ENCODE measurements at places on chromosomes 6 and 20. TPM values are rescaled to one million over a fixed set of nuclear protein-coding genes. Genes with fewer than 3 reads are reported as not detected.
A peak's percentile ranks its signal among the peaks of the same experiment; 100 is the strongest.

- H3K27me3 ChIP-seq = no peaks in the 10 kb centered on the region
- DNase-seq = no peak
- no peak overlapping the region for H3K27ac ChIP-seq
- H3K4me3 ChIP-seq = no peak overlapping the region
- no peaks in the 10 kb centered on the region for H3K4me1 ChIP-seq
Measured at GRCh38 chr6:38695933-38696332, 7.0 kb downstream of the GLO1 start.

GRCh38 chr6:33616913-33617312 lies 4.2 kb upstream of the ITPR3 start:
- H3K27ac ChIP-seq = no peak overlapping the region
- no peaks in the 10 kb centered on the region for H3K36me3 ChIP-seq
- peaks cover 13% of the 10 kb centered on the region for H3K4me1 ChIP-seq

DNA sequence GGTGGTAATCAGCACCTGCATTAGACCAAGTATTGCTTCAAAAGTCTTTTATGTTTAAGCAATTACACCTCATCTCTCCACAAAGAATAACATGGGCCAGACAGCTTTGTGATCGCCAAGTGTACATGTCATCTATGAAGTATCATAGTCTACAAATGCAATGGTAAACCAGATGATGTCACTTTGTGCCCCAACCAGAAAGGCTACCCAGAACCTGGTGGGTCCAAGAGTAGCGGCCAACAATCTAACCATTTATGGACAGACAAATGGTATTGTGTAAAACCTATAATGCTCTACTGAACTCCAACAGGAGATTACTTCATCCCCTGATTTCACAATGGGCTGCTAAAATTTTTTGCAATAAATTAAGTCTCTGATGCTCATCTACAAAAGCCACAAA lies 295.9 kb downstream of the GMDS start:
- DNase-seq = no peak
- H3K27me3 ChIP-seq = no peaks in the 10 kb centered on the region
- H3K36me3 ChIP-seq = no peaks in the 10 kb centered on the region
- H3K4me3 ChIP-seq = no peak overlapping the region
- H3K27ac ChIP-seq = no peak overlapping the region

Gene ZNF311
- total RNA-seq = 2.3 TPM

DNA sequence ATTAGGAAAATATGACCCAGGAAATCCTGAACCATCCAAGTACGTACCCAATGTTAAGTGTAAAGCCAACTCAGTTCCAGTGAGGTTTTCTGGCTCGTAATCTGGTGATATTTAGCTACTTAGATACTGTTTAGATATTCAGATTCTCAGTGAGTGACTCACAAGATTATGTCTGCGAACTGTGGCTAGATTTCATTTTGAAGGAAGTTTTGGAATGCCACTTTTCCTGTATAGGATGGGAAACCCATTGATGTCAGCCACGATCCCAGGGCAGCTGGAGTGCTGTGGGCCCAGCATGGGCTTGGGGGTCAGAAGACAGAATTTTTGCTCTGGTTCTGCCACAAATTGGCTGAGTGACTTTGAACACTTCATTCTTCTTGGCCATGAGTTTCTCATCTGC lies 76.3 kb downstream of the TMEM170B start:
- no peaks in the 10 kb centered on the region for H3K27me3 ChIP-seq
- H3K27ac ChIP-seq = no peak overlapping the region
- no peak overlapping the region for H3K4me3 ChIP-seq

DNA sequence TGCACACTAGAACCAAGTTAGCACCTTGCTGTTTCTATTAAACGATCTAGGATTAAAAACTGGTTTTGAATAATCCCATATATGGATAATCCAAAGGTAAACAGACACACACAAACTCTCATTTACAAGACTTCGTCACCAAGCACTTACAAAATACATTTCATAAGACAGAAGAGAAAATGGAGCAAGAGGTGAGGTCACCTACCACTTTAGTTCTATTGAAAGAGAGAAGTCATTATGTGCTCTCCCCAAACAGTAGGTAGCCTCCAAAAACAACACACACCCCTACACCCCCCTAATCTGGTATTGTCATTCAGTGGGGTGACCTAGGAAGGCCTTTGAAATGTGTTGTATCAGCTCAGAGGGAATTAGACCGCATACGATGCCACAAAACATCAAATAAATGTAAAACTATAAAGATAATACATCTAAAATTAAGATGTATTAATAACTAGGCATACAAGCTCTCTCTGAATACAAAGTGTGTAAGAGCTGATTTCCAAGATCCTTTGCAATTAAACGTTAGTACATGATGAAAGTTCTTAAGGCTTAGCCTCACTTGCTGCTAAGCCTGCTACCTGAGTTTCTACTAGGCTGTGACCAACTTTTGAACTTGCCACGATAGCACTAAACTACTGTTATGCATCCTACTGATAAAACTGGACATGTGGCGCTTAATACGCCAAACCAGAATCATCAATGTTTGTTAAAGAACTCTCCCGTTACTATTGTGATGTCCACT lies 1.6 kb downstream of the SRPK1 start:
- H3K27me3 ChIP-seq = no peaks in the 10 kb centered on the region
- H3K4me1 ChIP-seq = peaks cover 11% of the 10 kb centered on the region
- H3K27ac ChIP-seq = peak overlapping the region; percentile 10
- H3K36me3 ChIP-seq = no peaks in the 10 kb centered on the region
- H3K4me3 ChIP-seq = peak overlapping the region; percentile 49

DNA sequence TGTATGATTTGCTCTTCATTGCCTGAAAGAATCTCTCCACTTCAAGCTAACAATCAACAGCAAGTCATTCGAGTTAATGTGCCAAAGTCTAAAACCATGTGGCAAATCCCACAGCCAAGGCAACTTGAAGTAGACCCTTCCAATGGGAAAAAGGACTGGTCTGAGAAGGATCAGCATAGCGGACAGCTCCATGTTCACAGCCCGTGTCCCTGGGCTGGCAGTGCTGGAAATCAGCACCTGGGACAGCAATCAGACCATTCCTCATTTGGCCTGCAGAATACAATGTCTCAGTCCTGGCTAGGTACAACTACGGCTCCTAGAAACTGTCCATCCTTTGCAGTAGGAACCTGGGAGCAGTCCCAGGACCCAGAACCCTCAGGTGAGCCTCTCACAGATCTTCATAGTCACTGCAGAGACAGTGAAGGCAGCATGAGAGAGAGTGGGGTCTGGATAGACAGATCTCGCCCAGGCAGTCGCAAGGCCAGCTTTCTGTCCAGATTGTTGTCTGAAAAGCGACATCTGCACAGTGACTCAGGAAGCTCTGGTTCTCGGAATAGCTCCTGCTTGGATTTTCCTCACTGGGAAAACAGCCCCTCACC lies 1.1 kb downstream of the GJA10 start:
- no peaks in the 10 kb centered on the region for H3K36me3 ChIP-seq
- peaks cover 7% of the 10 kb centered on the region for H3K27me3 ChIP-seq
- DNase-seq = peak; percentile 83
- no peak overlapping the region for H3K4me3 ChIP-seq
- H3K4me1 ChIP-seq = no peaks in the 10 kb centered on the region

Gene HLA-DQA2
- total RNA-seq = 0.13 TPM

DNA sequence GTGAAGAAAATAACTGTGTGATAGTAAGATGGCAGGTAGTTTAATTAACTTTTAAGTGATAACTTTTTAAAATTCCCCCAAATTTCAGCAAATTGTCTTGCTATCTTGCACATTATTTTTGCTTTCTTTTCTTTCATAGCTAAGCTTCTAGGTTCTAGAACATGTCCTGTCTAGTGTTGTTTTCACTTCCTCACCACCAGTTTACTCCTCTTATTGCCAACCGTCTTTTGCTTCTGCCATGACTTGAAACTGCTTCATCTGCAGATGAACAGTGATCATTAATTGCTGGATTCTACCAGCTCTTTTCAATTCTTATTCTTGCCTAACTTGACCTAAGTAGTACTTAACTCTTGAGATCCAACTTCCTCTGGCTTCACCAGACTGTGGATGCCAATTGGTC lies 137.8 kb downstream of the CENPW start:
- H3K36me3 ChIP-seq = no peaks in the 10 kb centered on the region
- H3K27ac ChIP-seq = no peak overlapping the region
- H3K4me3 ChIP-seq = no peak overlapping the region
- no peaks in the 10 kb centered on the region for H3K4me1 ChIP-seq

Gene NRN1
- 23.9 TPM for total RNA-seq

Gene COL19A1
- 4.8 TPM for total RNA-seq

DNA sequence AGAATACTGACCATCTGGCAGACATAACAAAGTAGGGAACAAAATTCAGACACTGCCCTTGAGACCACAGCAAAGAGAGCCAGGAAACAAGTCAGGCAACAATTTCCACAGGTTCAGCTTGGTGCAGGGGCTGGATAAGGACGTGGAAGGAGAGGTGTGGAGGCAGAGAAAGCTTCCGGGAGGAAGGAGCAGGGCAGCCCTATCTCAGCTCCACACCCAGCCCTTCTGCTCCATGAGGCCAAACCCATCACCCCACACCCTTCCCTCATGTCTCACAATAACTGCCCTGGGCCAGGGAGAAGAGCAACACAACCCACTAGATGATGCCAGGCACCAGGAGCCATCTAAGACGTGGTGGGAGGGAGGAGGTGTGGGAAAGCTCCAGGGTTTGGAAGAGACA lies 5.8 kb downstream of the SNHG17 start:
- H3K27me3 ChIP-seq = no peaks in the 10 kb centered on the region
- peaks cover 15% of the 10 kb centered on the region for H3K4me1 ChIP-seq
- peaks cover 98% of the 10 kb centered on the region for H3K36me3 ChIP-seq
- no peak for DNase-seq
- H3K27ac ChIP-seq = no peak overlapping the region
- no peak overlapping the region for H3K4me3 ChIP-seq

- H3K27ac ChIP-seq = no peak overlapping the region
- H3K4me3 ChIP-seq = no peak overlapping the region
- DNase-seq = no peak
Measured at GRCh38 chr6:136788069-136788902, 4.0 kb downstream of the MAP3K5 start.

Gene CTCFL
- total RNA-seq = 0.04 TPM

DNA sequence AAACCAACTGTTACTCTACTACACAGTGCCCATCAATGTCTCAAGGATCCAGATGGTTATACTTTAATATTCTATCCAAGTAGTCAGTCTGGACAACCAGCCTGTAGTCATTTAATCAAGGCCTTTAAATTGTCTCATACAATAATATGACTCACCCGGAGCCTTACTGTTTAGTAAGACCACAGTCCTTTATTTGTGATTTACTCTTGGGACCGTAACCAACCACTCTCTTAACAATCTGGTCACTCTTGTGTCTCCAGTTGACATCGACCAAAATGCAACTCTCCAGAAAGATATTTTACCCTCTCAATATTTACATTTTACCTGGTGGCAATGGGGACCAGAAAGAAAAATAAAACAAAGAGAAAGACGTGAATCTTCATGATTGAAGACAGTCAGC lies 14.9 kb downstream of the DEFB114 start:
- H3K27me3 ChIP-seq = no peaks in the 10 kb centered on the region
- no peak for DNase-seq
- no peak overlapping the region for H3K27ac ChIP-seq
- H3K36me3 ChIP-seq = no peaks in the 10 kb centered on the region
- no peaks in the 10 kb centered on the region for H3K4me1 ChIP-seq
- H3K4me3 ChIP-seq = no peak overlapping the region

DNA sequence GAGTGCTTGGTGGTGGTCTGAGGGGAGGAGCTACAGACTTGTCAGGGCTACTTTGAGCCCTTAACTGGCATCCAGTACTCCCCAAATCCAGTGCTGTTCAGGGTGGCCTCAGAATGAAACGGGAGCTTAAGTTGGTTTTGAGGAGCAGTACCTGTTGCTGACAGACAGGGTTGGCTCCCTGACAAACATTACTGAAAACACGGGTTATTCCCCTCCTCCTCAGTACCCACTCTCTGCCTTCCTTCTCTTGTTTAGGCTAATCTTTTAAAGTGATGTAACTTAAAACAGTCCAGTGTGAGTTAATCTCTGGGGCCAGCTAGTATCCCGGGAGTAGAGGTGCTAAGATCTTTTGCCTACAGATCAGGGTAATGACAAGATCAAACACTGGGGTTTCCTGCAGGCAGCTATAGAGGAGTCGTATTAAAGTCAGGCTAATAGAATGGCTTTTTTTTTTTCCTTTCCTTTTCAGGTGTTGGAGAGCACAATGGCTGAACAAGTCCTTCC lies 3.7 kb downstream of the TNFAIP3 start:
- peaks cover 20% of the 10 kb centered on the region for H3K36me3 ChIP-seq
- no peak for DNase-seq
- no peaks in the 10 kb centered on the region for H3K27me3 ChIP-seq
- no peak overlapping the region for H3K4me3 ChIP-seq
- H3K27ac ChIP-seq = no peak overlapping the region

Gene CST1
- total RNA-seq = not detected

Gene HSPA1A
- 76.7 TPM for total RNA-seq

- no peaks in the 10 kb centered on the region for H3K27me3 ChIP-seq
- H3K27ac ChIP-seq = no peak overlapping the region
- DNase-seq = peak; percentile 77
- H3K4me1 ChIP-seq = peaks cover 2% of the 10 kb centered on the region
- no peak overlapping the region for H3K4me3 ChIP-seq
- no peaks in the 10 kb centered on the region for H3K36me3 ChIP-seq
Measured at GRCh38 chr6:126804332-126805064, 314.0 kb upstream of the RSPO3 start.

GRCh38 chr6:151324488-151324825 lies 66.9 kb downstream of the ZBTB2 start:
- no peak overlapping the region for H3K4me3 ChIP-seq
- no peaks in the 10 kb centered on the region for H3K36me3 ChIP-seq
- peaks cover 19% of the 10 kb centered on the region for H3K4me1 ChIP-seq
- DNase-seq = no peak

DNA sequence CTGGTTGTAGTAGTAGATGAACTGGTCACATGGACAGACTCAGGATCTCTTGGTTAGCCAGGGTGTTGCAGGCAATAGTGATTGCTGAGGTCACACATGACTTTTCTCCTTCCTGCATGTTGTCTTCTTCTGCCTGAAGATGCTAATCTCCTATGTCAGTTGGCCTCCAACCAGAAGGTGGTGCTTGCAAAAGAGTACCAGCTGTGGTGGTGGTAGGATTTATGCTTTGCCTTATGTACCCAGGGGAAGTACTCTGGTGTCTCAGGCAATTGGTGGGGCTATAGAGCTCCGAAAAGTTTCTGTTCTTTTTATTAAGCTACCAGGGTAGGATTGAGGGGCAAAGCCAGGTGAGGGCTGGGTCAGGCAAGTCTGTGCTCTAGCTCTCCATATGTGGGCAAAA lies 98.5 kb downstream of the CARMIL1 start:
- no peaks in the 10 kb centered on the region for H3K36me3 ChIP-seq
- H3K4me3 ChIP-seq = no peak overlapping the region
- DNase-seq = no peak
- no peaks in the 10 kb centered on the region for H3K4me1 ChIP-seq
- no peak overlapping the region for H3K27ac ChIP-seq

- no peaks in the 10 kb centered on the region for H3K27me3 ChIP-seq
- no peaks in the 10 kb centered on the region for H3K4me1 ChIP-seq
- no peaks in the 10 kb centered on the region for H3K36me3 ChIP-seq
- H3K4me3 ChIP-seq = no peak overlapping the region
- no peak for DNase-seq
Measured at GRCh38 chr6:151524059-151524458, 30.2 kb downstream of the CCDC170 start.

- H3K27ac ChIP-seq = no peak overlapping the region
- peaks cover 5% of the 10 kb centered on the region for H3K27me3 ChIP-seq
- no peak overlapping the region for H3K4me3 ChIP-seq
Measured at GRCh38 chr6:3518356-3519190, 61.7 kb upstream of the SLC22A23 start.

Gene PDE10A
- 9.0 TPM for total RNA-seq

Data from muscle of leg (tissue), 16 donors.